ENCODE measurements at places on chromosomes 13 and 19. TPM values are rescaled to one million over a fixed set of nuclear protein-coding genes. Genes with fewer than 3 reads are reported as not detected.

SERP2 gene
- 0.25 TPM for total RNA-seq

CPB2 gene
- not detected for total RNA-seq

CEBPA gene
- total RNA-seq = not detected

SOX1 gene
- total RNA-seq = not detected

MED25 gene
- total RNA-seq = 25.6 TPM

KCNN1 gene
- not detected for total RNA-seq

FREM2 gene
- total RNA-seq = not detected

SYT3 gene
- total RNA-seq = not detected

LILRB4 gene
- not detected for total RNA-seq

PTGIR gene
- 0.67 TPM for total RNA-seq

SUPT20H gene
- 32.8 TPM for total RNA-seq

TMEM190 gene
- not detected for total RNA-seq

COX7A1 gene
- 20.4 TPM for total RNA-seq

DDA1 gene
- 60.0 TPM for total RNA-seq

SMIM24 gene
- total RNA-seq = not detected

IGSF23 gene
- 1.2 TPM for total RNA-seq

CACNA1A gene
- total RNA-seq = 0.20 TPM

CLEC17A gene
- total RNA-seq = not detected

ZNF221 gene
- 3.3 TPM for total RNA-seq

GRIN2D gene
- total RNA-seq = 0.64 TPM

ZNF546 gene
- 5.2 TPM for total RNA-seq

TYROBP gene
- not detected for total RNA-seq

SHANK1 gene
- 0.13 TPM for total RNA-seq

LIN37 gene
- total RNA-seq = 8.8 TPM

KLK12 gene
- total RNA-seq = not detected

HCN2 gene
- total RNA-seq = 0.07 TPM

DBP gene
- 1.8 TPM for total RNA-seq

GSX1 gene
- total RNA-seq = not detected

KDELR1 gene
- total RNA-seq = 102 TPM

All from mammary microvascular endothelial cell (primary cell).